ENCODE measurements at places on chromosomes 3 and 15.
A peak's percentile ranks its signal among the peaks of the same experiment; 100 is the strongest.

- no peak for DNase-seq
These were observed 5.8 kb upstream of the ARPP21 start for GRCh38 chr3:35633332-35634124.

DNA sequence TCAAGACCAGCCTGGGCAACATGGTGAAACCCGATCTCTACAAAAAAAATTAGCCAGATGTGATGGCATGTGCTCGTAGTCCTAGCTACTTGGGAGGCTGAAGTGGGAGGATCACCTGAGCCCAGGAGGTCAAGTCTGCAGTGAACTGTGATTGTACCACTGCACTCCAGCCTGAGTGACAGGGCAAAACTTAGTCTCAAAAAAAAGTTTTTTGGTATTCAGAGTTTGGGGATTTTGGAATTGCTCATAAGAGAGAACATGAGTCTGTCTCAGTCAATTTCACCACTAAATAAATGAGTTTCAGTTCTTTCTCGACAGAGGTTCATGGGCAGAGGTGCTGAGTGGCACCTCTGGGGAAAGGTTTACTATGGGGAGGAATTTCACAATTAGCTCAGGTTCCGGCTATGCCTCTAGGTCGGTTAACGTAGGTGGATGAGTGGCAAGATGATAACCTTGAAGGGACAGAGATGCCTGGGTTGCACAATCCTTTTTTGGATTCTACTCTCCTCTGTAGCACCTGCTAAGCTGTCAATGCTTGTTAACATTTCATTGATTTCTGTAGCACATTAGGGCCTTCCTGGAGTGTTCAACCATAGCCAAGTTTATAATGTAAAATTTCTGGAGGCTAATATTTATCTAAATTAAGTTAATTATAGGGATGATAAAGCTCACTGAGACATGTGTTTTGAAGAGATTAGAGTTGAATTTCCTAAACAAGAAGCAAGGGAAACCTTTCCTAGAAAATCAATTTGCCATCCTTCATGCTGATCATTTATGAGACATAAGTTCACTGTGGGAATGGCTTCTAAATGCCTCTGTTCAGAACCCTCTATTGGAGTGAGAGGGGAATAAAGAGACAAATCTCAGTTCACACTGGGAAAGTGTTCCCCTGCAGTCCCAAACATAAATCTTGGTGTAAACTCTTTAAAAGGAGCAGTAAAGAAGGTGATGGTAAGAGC lies 37.4 kb upstream of the DCP1A start:
- DNase-seq: no peak

GRCh38 chr15:93159930-93160329 lies 70.9 kb upstream of the RGMA start:
- no peak for DNase-seq

- DNase-seq: peak; percentile 40
These were observed 23.3 kb downstream of the STAG1 start for GRCh38 chr3:136728918-136729317.

- no peak for DNase-seq
These were observed 51.1 kb upstream of the CHD2 start for GRCh38 chr15:92848852-92849598.

DNA sequence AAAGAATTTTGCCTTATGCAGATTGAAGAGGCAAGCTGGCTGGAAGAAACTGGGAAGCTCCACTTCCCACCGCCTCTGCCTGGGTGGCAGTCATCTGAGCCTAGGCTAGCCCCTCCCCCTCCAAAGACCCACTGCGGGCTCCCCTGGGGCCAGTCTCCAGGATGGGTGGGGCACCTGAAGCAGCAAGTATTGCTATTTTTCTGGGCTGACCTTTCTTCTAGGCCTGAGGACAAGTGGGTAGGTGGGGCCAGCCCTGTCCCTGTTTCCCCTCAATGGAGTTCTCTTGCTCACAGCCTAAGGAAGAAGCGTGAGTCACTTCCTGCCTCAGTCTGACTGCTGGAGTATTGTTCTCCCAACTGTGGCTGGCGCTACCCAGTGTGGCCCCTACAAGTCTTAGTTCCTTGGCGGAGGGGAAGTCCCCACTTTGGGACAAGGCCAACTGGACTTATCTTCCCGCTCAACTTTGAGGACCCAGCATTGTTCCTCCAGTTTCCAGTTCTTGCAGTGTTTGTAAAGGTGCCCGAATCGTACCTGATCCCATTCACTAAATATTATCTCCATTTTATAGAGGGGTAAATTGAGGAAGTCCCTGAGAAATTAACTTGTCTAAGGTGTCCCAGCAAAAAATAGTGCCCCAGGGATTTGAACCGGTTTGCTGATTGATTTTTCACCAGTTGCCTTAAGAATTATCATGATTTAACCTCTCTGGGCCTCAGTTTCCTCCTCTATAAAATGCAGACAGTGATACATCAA lies 1.4 kb downstream of the FURIN start:
- peak; percentile 68 for DNase-seq

- no peak for DNase-seq
These were observed 29.5 kb downstream of the P2RY14 start for GRCh38 chr3:151248772-151249337.

DNA sequence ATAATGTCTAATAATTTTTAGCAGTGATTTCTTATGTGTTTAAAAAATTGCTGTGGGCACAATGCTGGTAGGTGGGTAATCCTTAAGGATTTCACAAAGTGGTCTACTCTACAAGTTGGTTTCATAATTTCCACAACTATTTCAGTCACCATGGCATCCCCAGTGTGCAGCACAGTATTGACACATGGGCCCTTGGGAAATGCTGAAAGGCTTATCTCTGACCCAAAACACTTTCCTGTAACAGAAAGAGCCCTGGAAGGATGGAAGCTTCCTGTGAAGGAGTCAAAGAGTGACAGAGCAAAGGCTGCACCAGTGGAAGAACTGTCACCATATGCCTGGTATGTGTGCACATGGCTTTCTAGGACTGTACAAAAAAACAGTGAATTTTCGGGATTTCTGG lies 153.7 kb downstream of the ANO10 start:
- no peak for DNase-seq

DNA sequence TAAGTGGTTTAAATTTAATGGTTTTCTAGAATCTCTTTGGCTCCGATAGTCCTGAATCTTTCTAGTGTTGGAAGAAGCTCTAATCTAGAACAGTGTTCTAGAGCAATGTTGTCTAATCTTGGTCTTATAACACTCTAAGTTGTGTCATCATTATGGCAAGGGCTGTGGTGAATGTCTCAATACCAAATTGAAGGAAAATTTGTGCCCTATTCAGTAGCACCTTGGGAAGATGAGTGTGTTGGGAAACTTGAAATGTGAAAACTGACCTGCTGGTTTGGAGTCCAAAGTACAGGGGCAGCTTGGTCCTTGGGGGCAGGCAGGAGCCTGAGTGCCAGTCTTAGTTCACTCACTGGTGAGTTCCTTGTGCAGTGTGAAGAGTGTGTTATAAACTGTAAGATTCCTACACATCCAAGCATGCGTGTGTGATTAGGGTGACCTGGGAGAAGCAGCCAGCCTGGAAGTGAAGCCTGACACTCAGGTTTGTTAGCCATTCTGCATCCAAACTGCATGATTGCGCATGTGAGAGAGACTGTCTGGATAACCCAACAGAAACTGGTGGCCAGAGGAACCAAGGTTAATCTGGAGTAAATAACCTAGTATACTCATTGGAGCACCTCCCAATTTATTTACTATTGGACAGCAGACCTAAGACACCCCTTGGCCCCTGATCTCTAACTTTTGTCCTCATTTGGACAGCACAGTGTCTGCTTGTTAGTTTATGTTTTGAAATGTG lies 14.6 kb downstream of the ZNF592 start:
- no peak for DNase-seq

- DNase-seq: no peak
These were observed 219.0 kb downstream of the SHQ1 start for GRCh38 chr3:72629191-72629631.

DNA sequence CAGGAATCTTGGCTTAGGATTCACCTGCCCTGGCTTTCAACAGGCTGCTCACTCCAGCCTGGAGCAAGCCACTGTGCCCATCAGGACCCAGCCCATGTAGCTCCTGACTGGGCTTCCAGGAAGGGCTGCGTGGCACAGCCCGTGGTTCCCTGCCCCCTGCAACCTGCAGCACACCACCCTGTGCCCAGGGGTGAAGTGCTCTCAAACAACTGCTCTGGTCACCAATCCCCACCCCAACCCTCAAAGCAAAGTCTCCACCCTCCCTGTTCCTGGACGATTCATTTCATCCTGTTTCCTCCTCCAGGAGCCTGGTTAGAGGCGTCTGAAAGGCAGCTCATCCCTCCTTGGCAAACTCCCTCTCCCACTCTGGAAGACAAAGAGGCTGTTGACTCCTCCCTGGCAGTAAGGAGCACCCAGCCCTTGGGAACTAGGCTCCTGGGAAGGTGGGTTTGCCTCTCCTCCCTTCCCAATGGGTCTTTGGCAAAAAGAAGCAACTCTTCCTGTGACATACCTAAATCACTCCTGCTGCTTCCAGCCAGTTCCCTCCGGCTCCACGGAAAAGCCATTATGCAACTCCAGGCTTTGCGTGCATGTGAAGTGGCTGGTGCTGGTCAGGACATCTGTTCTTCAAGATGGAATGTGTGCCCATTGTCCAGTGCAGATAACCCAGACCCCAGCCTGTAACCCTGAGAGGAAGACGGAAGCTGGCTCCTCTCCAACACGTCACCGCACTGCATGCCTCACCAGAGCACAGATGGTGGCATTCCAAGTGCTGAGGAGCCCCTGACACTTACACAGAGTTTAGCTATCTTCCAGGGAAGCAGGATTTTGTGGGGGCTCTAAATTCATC lies 29.1 kb upstream of the VIPR1 start:
- DNase-seq: peak; percentile 1

DNA sequence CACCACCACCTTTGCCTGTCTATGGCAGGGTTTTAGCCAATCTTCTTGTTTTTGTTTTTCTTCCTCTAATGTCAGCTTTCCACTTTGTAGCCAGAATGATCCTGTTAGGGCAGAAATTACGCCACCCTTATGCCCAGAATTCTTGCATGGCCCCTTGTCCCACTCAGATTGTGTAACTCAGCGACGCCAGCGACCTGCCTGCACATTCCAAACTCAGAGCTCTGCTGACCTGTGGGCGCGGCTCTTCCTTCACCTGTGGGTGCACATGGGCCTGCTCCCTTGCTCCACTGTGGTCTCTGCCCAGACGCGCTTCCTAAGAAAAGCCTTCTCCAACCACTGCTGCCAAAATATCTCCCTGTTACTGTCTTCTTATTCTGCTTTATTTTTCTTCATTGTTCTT lies 45.0 kb downstream of the MED12L start:
- no peak for DNase-seq

- peak; percentile 27 for DNase-seq
These were observed 24.7 kb downstream of the PXK start for GRCh38 chr3:58357402-58357801.

DNA sequence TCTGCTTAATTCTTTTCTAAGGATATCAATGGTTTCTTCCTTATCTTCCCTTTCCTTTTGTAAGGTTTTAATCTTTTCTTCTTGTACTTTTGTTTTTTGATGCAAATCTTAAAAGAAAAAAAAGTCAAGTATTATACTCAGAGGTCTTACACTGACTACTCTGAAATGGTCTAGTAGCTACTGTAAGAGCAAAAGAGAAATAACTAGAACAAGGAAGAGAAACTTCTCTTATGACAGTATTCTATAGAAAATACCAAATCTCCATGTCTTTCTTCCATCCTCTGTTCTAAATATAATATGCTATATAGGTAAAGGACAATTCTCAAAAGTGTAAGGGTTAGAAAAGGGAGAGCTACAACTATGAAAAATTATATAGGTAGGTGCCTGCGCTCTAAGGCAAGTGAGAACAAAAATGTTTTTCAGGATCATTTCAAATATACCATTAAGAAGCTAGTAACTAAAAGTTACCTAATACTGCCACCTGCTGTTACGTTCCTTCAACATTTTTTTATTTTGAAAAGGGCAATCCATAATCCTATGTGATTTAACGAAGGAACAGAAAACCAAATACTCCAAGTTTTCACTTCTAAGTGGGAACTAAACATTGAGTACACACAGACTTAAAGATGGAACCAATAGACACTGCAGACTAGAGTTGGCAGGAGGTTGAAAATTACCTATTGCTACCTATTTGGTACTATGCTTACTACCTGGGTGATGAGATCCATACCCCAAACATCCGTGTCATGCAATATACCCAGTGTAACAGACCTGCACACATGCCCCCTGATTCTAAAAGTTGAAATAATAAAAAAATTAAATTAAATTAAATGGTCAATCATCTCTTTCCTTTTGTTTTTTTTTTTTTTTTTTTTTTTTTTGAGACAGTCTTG lies 36.7 kb downstream of the CIP2A start:
- DNase-seq: peak; percentile 79

- DNase-seq: no peak
These were observed 190.0 kb downstream of the GABRB3 start for GRCh38 chr15:26582840-26583239.

- DNase-seq: no peak
These were observed 841 bp downstream of the POGLUT1 start for GRCh38 chr3:119469418-119470189.

GRCh38 chr3:24704496-24704895 lies 209.8 kb upstream of the THRB start:
- no peak for DNase-seq

DNA sequence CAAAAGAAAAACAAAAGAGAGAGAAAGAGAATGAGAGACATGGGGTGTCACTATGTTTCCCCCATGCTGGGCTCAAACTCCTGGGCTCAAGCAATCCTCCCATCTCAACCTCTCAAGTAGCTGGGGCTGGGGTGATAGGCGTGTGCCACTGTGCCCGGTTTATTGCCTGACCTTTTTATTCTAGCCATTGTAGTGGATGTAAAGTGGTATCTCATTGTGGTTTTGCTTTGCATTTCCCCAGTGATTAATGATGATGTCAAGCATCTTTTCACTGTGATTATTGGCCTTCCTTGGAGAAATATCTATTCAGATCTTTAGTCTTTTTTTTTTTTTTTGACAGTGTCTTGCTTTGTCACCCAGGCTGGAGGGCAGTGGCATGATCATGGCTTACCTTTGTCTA lies 37.7 kb upstream of the GK5 start:
- no peak for DNase-seq

GRCh38 chr3:121995161-121996137 lies 26.6 kb downstream of the ILDR1 start:
- peak; percentile 80 for DNase-seq

GRCh38 chr15:81092559-81092902 lies 41.5 kb upstream of the CFAP161 start:
- no peak for DNase-seq

DNA sequence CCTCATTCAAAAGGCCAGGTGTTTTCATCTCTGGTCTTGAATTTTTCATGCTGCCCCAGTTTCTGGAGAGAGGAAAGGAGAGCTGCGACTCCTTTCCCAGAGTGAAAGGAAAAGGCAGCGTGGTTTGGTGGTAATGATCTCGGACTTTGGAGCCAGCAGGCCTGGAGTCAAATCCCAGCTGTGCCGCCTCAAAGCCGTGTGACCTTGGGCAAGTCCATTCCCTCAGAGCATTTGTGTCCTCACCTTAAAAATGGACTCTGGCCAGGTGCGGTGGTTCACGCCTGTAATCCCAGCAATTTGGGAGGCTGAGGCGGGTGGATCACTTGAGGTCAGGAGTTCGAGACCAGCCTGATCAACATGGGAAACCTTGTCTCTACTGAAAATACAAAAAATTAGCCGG lies 4.7 kb upstream of the CCDC33 start:
- no peak for DNase-seq

- DNase-seq: peak; percentile 70
These were observed 225.5 kb upstream of the IL12A start for GRCh38 chr3:159763011-159763601.

- DNase-seq: peak; percentile 72
These were observed at the start of gene RYR3 for GRCh38 chr15:33310481-33311311. RYR3 (plus strand) TSS chr15:33310967; CDS start chr15:33311046, 79 bp downstream.
